ENCODE measurements at places on chromosomes 5 and 9.

- DNase-seq = no peak
Observed at GRCh38 chr5:43161244-43161643, 30.8 kb upstream of the NIM1K start.

GRCh38 chr5:142529626-142530278 lies 156.1 kb downstream of the FGF1 start:
- DNase-seq = no peak

DNA sequence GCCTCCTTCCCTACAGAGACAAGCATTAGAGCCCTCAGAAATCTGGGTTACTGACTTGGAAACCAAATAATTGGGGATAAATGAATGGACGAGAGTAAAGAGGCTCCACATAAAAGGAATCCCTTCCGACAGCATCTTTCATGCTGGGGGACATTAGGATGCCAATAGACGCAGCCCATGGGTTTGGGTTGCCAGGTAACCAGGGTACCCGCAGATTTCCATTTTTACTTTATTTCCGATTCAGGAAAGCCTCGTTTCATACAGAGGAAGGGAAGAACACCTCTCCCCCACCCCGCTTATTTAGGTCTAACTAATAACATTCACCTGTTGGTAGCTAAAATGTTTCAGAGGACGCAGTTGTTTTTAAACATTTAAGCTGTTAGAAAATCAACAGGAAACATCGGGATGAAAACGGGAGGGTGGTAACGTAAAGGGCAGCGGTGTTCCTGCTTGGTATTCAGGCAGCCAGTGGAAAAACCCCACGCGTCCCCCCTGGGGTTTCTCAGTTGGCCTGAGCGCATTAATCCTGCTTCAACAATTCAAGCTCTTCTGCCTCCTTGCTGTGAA lies 179.5 kb downstream of the YTHDC2 start:
- DNase-seq = no peak

- DNase-seq = no peak
Observed at GRCh38 chr5:939368-939767, 46.7 kb downstream of the TRIP13 start.

DNA sequence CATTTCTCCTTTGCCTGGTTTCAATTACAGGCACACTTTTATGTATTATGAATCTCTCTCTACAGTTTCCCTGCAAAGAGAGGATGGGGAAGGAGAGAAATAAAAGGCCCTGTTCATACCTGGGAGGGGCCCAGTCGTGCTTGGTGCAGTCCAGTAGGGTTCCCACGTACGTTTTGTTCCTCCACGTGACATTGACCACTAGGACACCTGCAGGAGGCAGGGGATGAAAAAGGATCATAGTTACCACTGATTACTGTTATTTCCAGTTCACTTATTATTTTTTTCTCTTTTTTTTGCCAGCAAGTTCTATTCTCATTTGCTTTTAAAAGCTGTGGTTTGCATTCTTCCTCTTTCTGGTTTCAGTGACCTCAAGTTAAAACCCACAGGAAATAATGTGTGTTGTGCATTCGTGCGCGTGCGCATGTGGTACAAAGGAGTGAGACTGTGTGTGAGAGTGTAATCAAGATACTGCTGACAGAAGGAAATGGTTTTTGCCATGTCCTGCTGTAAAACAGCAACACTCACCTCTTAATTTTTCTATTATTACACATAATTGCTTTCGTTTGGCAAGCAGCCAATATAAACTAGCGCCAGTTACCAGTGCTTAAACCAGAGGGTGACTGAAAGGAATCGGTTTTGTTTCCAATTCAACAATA lies 96.8 kb downstream of the ZNF608 start:
- peak; percentile 66 for DNase-seq

- no peak for DNase-seq
Observed at GRCh38 chr9:6441269-6441668, 28.3 kb downstream of the UHRF2 start.

DNA sequence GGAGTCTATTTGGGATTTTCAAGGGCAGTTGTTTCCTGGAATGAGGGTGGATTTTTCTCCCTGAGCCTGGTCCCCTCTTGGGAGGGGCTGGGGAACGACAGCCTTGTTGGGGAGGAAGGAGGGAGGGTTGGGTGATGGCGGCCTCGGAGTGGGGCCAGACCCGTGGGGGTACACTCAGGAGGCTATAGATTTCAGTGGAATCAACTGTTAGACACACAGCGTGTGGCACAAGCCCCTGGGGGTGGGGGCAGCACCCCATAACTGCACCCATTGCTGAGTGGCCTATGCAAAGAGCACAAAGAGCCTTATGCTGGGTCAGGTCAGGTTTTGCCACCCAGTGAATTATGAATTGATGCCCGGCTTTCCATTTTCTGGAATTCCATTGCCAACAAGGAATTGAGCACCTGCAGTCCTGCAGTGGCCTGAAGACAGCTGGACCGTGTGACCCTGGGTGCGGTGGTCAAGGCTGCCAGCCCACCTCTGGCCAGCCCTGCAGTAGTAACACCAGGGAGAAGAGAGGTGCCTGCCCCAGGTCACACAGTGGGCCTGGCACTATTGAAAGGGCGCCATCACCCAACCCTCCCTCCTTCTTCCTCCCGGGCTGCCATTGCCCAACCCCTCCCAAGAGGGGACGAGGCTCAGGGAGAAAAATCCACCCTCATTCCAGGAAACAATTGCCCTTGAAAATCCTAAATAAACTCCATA lies 8.4 kb downstream of the MYMK start:
- DNase-seq = no peak

DNA sequence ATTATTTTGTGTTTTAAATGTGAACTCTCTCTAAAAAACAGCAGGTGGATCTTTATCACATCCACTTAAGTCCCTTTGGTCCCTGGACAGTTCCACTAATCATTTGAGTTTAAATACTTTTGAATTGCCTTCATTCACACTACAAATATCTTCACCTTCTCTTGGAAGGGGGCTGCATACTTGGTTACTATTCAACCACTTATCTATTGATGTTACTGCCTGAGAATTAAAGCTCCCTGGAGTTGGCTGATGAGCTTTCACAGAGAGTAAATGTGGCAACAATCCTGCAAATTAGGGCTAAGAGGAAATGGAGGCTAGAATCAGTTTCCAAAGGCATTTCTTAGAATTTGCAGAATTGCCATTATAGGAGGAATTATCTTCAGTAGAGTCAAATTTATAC lies 180.4 kb downstream of the ST8SIA4 start:
- no peak for DNase-seq

DNA sequence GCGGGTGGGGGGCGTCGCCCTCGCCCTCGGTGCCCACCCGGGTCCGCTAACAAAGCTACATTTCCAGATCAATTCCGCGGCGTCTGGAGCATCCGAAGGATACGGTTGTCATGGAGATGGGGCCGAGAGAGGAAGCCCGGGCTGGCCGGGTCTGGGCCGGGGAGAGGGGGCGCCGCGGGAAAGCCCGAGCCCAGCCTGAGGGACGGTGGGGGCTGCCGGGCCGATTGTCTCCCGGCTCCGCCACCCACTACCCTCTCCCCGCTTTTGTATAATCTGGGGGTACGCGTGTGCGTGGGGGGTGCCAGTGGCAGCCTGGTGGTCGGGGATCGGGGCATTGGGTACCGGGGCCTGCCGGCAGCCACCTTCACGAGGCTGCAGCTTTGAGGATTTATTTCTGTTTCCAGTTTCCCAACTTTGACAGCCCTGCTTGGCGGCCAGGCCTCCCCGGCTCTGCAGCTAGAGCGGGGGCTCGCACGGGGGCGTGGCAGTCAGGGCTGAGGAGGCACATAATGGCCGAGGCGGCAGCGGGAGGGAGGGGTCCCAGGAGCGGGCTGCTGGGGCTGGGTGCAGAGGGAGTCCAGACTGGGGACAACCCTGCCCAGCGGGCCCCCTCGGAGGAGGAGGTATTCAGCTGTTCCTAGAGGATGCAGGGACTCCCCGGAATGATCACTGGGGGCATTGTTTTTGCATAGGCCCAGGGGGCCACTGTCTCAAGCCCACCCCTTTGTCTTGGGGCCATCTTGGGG lies 626 bp downstream of the PSD2 start:
- no peak for DNase-seq

DNA sequence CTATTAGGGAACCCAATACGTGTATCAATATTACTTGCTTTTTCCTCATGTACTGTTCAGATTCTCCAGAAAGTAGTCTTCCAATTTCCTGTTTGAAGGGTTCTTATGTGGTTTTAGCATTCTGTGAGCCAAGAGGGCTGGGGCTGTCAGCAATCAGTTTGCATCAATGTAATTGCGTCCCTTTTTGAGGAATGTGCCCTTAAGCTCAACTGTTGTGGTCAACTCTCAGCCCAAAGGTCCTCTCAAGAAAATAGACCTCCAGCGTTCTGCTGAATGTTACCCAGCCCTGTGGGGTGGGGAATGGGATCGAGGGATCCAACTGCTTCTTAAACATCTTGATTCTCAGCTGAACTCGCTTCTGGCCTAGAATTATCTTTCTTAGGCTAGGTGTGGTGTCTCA lies 43.8 kb upstream of the CDK20 start:
- no peak for DNase-seq

DNA sequence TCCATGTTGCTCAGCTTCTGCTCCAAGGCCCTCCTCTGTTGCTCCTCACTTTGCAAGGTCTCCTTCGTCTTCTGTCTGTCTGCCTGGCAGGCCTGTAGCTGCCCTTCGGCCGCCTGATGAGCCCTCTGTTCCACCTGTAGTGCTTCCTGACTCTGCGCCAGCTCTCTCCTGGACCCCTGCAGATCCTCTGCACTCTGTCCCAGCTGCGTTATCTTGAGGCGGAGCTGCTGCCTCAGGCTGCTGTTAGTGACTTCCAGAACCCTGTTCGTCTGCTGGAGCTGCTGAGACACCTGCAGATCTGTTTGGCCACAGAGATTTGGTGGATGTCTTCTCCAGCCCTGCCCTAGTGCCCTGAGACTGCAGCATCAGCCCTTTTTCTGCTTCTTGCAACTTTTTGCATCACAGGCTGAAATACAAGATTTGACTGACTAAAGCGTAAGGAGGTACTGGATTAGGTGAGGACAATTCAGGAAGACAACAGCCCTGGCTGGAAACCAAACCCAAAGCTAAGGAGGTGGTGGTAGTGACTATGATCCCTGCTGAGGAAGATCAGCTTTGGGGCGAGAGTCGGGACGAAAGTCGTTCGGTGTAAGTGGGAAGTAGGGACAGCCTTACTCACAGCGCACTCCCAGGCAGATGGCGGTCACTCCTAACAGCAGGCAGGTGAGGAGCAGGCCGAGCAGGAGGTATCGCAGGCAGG lies 2.1 kb downstream of the CD72 start:
- no peak for DNase-seq

GRCh38 chr9:14306672-14307660 lies 7.0 kb downstream of the NFIB start:
- DNase-seq = no peak

- DNase-seq = peak; percentile 50
Observed at GRCh38 chr5:115170134-115170928, 623 bp upstream of the TRIM36 start.

DNA sequence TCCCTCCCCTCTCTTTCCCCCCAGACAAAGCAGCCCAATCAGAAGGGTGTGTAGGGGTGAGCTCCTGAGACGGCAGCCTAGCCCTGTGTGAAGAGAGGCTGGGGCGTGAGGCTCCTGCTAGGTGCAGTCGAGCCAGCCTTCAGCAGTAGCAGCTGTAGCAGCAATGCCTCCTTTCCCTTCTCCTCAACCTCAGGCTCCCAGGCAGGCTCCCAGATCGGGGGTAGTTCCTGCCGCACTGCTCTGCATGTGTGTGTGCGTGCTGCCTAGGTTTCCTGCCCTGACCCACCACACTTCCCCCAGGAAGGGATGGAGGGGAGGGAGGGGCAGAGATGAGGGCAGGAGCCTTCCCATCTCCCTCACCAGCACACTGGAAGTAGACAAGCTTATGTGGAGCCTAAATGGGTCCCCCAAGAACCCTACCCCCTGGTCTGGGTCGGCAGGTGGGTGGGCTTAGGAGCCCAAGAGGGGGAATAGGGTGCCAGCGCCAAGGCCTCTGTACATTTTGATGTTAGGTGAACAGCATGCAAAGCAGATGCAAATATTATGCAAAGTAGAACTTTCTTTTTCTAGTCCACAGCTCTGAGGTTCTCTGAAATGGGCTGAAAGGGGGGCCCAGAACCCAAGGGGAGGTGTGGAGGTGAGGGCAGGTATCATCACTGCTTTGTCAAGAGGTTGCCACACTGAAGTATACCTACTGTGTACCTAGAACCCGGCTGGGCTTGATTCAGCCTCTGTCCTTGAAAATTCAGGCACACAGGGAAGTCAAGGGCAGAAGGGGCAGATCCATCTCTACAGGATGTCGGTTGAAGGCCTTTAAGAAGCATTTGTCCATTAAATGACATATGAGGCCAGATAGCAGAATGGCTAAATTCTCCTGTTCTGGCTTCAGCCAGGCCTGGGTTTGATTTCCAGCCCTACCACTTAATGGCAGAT lies 57.8 kb downstream of the CXXC5 start:
- no peak for DNase-seq

DNA sequence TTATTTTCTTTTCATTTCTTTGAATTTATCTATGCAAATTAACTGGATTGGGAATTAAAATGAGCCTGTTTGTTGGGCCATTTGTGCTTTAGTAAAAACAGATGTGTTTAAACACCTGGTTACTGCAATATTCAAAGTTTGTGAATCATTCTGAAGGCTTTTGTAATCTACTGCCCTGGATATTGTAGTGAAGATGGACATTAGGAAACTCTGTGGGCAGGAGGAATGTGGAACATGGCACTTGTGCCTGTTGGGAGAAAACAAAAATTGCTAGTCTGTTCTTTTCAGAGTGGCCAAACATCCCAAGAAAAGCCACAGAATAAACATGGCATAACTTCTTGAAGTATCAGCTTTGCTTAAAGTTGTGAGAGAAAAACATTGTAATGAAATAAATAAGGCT lies 40.8 kb downstream of the CHSY3 start:
- no peak for DNase-seq

- no peak for DNase-seq
Observed at GRCh38 chr5:16529306-16529705, 63.7 kb upstream of the ZNF622 start.

GRCh38 chr5:124192716-124193115 lies 553.7 kb downstream of the ZNF608 start:
- DNase-seq = no peak

DNA sequence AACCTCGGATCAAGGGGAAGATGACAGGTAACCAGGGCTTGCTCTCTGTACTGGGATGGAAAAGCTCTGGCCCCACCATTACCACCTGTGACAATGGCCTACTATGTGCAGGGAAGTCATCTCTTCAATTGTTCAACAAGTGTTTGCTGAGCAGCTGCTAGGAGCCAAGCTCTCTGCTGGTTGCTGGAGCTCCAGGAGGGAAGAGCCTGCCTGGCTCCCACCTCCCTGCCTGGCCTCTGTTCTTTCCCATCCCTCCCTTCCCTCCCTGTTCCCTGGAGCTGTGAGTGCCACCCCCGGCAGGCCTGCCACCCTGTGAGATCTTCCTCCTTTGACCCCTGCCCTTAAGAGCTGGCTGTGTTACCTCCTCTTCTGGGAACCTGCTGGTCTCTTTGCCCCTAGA lies 59.7 kb upstream of the IER5L start:
- no peak for DNase-seq

DNA sequence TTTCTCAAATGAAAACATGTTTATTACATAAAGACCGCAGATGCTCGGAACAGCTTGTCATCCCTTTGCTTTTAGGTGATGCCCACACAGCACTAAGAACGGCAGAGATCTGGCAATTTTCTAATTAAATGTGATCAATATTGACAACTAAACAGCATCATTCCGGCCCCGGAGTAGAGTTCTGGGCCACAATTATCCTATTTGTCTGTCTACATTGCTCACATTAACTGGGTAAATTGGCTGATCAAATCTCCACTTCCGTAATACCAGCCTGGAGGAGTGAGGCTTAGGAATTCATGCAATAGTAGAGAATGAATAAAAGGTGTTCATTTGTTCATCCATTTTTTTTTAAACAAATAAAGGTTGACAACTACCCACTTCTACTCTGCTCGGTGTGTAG lies 245.1 kb upstream of the C9orf72 start:
- no peak for DNase-seq

- DNase-seq = no peak
Observed at GRCh38 chr5:12323637-12324229, 419.5 kb upstream of the CTNND2 start.
